CD4-positive, alpha-beta memory T cell (primary cell): ENCODE measurements at places on chromosomes 12 and 14. TPM values are rescaled to one million over a fixed set of nuclear protein-coding genes. Genes with fewer than 3 reads are reported as not detected.

The KRT78 gene
- polyA plus RNA-seq, result not detected

The CCDC177 gene
- polyA plus RNA-seq, result not detected

The ACIN1 gene
- polyA plus RNA-seq, result 1.2 TPM

The CLEC4C gene
- not detected for polyA plus RNA-seq

The GPR162 gene
- not detected for polyA plus RNA-seq

The KRT71 gene
- polyA plus RNA-seq, result not detected

The TOMM20L gene
- polyA plus RNA-seq, result not detected

The DDIT3 gene
- 15.4 TPM for polyA plus RNA-seq

The CFAP251 gene
- polyA plus RNA-seq, result not detected

The ARHGEF40 gene
- polyA plus RNA-seq, result 0.66 TPM

The SYNDIG1L gene
- polyA plus RNA-seq, result not detected

The LALBA gene
- not detected for polyA plus RNA-seq

The KRT4 gene
- not detected for polyA plus RNA-seq

The IL22 gene
- not detected for polyA plus RNA-seq

The TAPBPL gene
- 102 TPM for polyA plus RNA-seq

The ZDHHC22 gene
- polyA plus RNA-seq, result not detected

The RFLNA gene
- polyA plus RNA-seq, result not detected

The SMIM41 gene
- not detected for polyA plus RNA-seq

The STAC3 gene
- not detected for polyA plus RNA-seq

The DNAI7 gene
- 0.07 TPM for polyA plus RNA-seq

The RHOJ gene
- polyA plus RNA-seq, result not detected

The OR6C74 gene
- polyA plus RNA-seq, result not detected

The RHEBL1 gene
- polyA plus RNA-seq, result 9.2 TPM

The RNF212B gene
- polyA plus RNA-seq, result not detected

The FOXN4 gene
- not detected for polyA plus RNA-seq

The TRAFD1 gene
- polyA plus RNA-seq, result 60.4 TPM

The IAPP gene
- polyA plus RNA-seq, result not detected

The DIO3 gene
- not detected for polyA plus RNA-seq

The PEBP1 gene
- polyA plus RNA-seq, result 353 TPM

The DNAH10 gene
- polyA plus RNA-seq, result 0.06 TPM

The SSPN gene
- polyA plus RNA-seq, result 1.0 TPM
